ENCODE measurements at places on chromosomes 5 and 9.

DNA sequence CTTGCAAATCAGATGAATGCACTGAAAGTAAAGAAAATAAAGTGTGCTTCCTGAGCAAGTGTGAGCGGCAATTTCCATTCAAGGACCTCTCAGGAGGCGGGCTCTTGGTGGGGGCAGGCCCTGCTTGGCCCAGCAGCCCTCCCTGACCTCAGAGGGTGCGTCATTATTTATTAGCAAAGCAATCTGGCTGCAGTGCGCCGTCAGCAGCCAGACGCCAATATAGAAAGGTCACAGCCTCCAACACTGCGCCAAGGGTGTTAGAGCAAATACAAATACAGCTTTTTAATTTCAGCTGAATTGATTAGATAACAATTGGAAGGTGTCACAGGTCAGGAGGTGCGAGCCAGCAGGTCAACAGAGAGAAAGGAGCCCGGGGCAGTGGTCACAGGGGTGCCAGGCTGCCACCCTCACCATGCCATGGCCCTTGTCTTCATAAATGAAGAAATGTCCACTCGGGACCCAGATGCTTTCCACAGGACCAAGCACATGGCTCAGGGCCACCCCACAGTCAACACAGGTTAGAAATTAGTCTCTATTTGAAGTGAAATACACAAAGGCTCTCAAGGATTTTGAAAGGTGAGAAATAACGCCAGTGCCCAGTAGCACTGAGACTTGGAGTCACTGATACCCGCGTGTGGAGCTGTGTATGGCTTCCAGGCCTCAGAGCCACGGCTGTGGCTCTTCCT, 309.8 kb downstream of the IRX2 start:
- no peak for DNase-seq

- no peak for DNase-seq
These were observed 55.7 kb downstream of the TSSK1B start for GRCh38 chr5:113378959-113379541.

- DNase-seq = no peak
These were observed 5.7 kb upstream of the C5orf46 start for GRCh38 chr5:147912011-147912410.

DNA sequence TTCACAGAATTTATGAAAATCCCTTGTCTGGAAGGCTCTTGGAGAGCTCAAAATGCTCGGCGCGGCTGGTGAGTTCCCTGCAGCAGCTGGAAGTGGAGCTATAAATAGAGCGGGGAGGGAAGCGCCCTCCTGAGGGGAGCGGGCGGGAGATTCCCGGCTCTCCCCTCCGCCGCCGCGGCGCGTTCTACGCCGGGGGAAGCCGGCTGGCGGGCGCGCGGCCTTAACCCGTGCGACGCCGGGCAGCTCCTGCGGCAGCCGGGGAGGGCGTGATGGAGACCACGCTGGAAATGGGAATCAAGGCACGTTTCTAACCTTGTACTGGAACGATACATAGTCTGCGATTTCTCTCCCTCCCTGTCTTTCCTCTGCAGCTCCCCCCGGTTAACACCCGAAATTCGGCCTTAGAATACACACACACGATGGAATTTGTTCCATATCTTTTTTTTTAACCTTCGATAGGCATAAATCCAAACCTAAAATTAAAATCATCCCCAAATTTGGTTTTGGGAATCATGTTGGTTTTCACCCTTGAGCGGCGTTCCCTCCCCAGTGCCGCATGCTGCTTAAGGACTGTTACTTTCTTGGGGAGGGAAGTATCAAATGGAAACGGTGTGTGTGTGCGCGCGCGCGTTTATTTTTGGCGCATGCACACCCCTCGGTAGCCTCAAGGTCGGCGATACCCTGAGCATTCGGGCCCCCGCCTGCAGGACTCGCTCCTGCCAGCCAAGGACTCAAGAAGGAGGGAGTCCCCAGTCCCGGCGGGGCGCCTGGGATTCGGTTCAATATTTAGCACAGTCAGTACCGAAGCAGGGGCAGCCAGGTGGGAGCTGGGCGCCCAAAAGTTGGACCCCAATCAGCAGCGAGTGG, 306.3 kb upstream of the KCNN2 start:
- DNase-seq = no peak

DNA sequence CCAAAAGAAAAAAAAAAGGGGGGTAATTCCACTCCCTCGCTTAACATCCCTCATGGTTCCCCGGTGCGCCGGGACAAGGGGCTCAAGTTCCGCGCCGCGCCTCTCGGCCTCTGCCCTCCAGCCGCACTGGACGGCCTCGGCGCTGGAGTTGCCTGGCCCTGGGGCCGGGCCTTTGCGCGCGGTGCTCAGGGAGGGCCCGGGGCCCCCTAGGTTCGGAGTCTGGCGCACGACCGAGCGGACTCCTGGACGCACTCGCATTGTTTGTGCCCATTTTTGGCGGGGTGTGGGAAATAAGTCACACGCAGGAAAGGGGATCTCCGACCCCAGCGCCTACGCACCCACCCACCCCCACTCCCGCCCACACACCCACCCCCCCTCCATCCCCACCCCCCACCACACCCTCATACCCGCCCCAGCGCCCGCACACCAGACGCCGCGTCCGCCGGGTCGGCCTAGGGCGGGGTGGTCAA, 381 bp downstream of the MED22 start:
- no peak for DNase-seq

DNA sequence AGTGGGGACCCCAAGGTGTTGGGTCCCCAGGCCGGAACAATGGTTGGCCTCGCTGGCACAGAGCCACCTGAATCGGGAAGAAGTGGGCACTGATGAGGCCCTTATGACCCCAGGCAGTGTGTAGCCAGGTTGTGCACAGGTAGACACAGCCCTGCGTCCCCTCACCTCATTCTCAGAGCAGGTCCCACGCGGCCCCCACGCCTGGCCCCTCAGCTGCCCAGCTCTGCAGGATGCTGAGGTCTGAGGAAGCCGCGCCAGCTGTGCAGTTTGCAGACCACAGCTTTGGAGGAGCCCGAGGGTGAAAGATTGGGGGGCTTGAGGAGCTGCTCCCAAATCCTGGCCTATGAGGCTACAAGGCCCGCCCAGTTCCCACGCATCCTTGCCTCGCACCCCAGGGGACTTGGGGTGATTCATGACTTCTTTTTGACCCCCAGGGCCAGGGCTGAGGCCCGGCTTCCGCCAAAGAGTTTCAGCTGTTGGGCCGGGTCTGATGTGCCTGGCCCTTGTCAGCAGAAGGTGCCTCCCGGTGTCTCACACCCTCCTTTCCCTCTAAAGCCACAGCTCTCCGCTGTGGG, 87.8 kb upstream of the PHYKPL start:
- no peak for DNase-seq

- DNase-seq = no peak
These were observed 40.6 kb downstream of the ZNF484 start for GRCh38 chr9:92837191-92837590.

DNA sequence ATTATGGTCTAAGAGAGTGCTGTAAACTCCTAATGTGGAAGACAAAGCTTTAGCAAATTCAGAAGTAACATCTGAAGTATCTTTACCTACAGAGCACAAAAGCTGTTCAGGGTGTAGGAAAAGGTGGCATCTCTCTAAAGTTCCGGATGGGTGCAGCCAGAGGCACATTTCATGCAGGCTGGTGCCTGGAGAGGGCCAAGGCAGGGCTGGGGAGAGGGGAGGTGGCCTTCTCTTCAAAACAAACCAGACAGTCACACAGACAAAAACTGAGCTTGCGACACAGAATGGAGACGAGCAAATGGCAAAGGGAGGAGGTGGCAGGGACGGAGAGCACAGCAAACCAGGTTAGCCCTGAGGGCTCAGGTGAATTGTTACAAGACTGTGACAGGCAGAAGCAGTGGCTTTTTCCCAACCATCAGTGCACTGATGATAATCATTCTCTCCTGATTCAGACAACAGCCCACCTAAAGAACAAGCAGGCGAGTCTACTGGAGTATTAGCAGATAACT, 121.5 kb upstream of the PCA3 start:
- no peak for DNase-seq

DNA sequence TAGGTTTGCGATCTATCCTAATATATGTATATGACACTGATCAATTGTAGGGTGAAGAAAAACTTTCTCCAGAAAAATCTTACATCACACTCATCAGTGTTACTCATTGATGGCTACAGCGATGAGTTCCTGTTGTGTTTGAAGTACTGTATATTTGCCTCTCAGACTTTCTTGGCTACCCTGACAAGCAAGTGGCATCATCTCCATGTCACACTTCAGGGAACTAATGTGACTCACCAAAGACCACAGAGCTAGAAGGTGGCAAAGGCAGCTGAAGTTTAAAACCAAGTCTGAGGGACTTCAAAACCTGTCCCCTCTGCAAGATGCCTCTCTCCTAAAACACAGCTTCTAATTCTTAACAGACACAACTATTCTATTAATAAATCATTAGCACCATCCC, 451.4 kb downstream of the CTNND2 start:
- no peak for DNase-seq
